ENCODE measurements at places on chromosomes 6 and 20.
A peak's percentile ranks its signal among the peaks of the same experiment; 100 is the strongest.

DNA sequence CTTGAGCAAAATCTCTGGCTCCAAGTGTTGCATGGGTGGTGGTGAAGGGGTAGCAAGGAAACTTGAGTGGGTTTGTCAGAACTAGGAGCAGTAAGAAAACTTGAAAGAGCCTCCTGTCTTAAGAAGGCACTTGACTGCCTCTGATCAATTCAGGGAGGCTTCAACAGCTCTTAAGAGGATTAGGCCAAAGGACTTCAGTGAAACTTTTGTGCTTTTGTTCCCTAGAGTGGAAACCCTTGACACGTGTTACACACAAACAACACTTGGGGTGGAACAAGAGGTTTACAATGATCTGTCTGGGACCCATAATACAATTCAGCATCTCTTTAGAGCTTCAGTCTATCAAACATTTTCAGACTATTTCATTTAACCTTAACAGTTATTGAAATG is 80.1 kb upstream of the ARMC2 start:
- DNase-seq, result no peak

DNA sequence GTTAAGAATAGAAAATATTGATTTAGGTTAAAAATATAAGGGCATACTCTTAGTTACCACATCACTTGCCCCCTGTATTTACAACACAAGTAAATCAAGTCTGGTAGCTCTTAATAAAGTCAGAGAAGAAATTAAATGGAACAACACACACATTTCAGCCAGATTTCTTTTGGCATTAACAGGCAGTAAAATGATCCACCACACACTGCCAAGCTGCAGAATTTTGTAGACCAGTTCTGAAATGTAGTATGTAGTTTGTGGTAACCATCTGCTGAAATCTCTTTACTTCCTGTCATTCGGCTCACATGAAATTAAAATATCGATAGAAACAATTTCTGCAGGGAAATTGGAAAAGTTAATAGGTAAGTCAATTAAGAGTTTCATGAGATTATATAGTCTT is 326.8 kb downstream of the KHDRBS2 start:
- DNase-seq, result no peak

DNA sequence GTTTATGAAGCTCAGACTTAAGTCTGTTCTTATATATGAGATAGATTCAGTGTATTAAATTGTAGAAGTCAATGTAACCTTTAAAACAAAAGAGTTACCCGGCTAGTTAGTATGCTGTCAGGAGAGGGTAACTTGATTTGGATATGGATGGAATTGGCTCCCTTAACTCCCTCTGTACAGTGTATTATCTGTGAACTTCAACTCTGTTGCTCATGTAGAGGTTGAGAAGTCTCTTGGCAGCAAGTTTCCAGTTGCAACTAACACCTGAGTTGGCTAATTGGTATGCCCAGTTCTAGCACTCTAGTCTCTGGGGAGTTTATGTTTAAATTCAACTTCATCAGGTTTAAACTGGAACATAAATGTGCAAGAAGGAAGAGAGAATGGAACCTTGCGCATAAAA is 111.0 kb downstream of the NCOA3 start:
- no peak for DNase-seq

DNA sequence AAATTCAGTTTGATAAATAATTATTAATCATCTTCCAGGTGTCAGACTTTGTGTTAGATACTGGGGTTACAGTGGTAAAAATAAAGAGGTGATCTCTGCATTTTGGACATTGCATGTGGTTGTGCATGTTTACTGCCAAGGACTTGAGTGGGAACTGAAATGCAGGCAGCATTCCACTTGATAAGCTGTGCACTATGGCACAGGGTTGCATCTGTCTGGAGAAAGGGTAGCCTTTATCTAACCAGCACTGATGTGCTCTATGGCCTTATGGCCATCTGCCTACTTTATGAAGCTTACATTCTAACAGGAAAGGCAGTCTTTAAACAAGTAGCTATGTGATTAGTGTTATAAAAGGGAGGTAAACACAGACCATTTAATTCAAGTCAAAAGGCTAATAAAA is 53.0 kb upstream of the MLIP start:
- no peak for DNase-seq

- DNase-seq, result peak; percentile 77
Measured at GRCh38 chr6:33927616-33928015, 123.8 kb upstream of the MLN start.

- DNase-seq, result no peak
Measured at GRCh38 chr6:11211254-11211653, 21.2 kb downstream of the NEDD9 start.

GRCh38 chr20:31951530-31952453 is at the start of gene PDRG1:
Gene PDRG1 (minus strand): TSS chr20:31952046. CDS start chr20:31951961, 85 bp downstream.
- DNase-seq, result peak; percentile 97

DNA sequence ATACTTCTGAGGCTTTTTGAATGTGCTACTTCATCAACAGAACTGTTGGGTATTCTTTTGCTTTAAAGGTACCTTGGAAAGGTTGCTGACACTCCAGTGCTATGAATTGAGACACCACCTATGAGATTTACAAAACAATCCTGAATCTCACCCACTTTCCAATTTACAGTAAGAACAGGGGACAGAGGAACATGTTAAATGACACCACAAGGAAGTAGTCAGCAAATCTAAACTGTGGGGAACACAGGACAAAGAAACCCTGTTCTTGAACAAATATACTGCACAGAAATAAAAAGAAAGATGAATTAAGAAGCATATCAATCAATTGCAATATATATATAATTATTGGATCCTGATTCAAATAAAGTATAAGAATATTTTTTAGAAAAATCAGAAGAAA is 216.7 kb upstream of the ARID1B start:
- DNase-seq, result no peak

DNA sequence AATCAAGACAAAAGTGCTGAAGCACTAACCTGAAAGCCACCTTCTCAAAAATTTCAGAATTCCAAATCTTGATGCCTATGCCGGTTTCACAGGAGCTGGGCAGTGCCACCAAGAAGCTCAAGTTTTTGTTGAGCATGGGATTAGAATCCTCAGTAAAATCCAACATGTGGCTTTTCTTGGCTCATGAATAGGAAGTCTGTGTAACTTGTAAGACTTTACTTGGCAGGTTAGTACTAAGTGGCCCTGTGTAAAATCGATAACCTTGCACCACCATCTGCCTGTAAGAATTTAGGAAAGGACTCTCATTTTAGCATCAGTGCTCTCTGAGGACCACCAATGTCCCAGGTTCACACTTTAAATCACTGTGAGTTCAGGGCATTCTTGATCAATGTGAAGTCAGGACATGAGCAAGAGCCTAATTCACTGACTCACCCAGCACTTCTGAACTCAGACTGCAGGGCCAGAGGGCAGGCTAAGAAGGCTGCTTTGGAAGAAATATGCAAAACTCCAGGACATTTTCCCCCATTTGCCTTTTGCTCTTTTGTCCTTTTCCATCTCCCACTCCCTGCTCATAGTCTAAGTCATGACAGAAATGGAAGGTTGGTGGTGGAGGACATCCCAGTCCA is 113.2 kb downstream of the EDN1 start:
- DNase-seq, result no peak

DNA sequence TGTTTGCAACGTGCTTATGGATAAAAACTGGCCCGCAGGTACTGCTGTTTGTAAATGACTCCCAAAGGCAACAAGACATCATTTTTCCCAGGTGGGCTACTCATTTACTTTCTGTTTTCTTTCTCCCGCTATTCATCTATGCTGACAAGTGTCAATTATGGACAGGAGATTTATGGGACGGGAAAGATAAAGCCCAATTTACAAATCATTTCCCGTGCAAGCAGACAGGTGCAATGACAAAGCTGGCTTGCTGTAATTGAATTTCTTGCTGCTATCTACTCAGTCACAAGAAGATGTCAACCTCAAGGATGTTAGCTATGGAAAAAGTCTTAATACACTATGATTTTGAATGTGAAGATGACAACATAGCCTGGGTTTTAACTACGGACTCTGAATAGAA is 125.5 kb downstream of the EPHA7 start:
- DNase-seq, result no peak

- no peak for DNase-seq
Measured at GRCh38 chr6:137536104-137536773, 42.0 kb upstream of the OLIG3 start.

- DNase-seq, result no peak
Measured at GRCh38 chr20:12252793-12253192, 335.1 kb downstream of the BTBD3 start.

GRCh38 chr6:108380876-108381275 is 86.0 kb downstream of the AFG1L start:
- no peak for DNase-seq

GRCh38 chr20:40262219-40262618 is 426.8 kb downstream of the MAFB start:
- no peak for DNase-seq

GRCh38 chr6:92132457-92132856 is 1286.9 kb downstream of the EPHA7 start:
- DNase-seq, result no peak

DNA sequence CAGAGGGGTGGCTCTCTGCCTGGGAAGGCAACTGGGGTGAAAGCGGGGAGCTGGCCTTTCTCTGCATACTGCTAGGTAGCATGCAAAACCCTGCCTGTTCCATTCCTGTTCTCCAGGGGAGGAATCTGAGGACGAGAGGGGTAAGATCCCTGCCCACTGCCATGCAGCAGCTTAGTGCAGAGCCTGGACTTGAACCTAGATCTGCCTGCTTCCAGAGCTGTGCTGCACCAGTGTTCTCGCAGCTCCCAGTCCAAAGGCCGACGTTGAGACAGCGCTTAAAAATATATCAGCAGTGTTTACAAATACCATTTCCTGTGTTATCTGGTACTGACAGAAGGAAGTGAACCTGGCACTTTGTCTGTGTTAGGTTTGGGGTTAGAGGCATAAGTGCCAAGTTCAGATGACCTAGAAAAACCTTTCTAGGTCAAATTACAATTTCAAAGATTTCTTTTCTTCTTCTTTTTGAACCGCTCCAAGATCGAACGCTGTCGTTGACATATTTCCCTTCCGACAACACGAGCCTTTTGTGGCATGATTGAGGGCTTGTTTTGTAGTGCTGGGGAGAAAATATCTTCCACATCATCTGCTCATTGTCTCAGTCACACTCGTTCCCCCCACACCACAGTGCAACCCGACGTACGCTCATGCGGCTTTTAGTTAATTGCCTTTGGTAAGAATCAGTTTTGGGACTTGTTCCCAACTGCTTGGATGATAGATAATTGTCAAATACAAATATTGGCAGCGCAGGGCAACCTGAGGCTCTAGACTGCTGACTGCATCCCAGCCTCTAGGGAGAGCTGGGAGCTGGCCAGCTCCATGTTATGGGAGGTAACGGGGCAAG is 44.6 kb downstream of the TOX2 start:
- DNase-seq, result no peak

DNA sequence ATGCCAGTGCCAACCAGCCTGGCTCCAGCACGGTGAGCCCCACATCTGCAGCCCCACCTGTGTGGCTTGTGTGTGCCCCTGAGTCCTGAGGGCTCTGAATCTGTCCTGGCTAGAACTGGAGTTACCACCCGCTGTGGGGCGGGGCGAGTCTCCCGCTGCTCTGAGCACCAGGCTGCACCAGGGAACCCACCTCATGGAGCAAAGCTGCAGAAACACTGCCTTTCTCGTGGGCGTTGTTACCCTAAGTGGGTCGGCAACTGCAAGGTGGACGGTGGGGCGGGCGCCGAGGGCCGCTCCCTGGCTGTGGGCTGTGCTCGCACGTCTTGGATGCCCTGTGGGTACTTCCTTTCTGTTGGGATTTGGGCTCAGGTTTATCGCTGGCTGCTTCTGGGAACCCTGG is 12.7 kb upstream of the ZBTB46 start:
- no peak for DNase-seq

DNA sequence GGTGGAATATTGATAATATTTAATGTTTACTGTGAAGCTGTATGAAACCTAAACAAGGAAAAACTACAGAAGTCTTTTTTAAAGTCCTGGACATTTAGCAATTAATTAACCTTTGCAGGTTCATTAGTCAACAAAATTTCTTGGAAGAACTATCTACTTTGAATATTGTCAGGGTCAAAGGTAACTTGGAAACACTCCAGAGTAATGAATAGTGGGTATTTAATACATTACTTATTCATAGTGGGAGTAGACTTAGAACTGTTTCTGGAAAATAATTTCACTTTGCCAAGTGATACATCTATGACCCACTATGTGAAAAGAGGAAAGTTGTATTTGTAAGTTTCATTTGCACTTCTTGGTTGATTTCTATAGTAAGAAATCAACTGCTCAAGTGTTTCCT is 319.1 kb downstream of the TFAP2B start:
- no peak for DNase-seq

GRCh38 chr6:89708316-89708715 is 69.8 kb upstream of the LYRM2 start:
- DNase-seq, result no peak

DNA sequence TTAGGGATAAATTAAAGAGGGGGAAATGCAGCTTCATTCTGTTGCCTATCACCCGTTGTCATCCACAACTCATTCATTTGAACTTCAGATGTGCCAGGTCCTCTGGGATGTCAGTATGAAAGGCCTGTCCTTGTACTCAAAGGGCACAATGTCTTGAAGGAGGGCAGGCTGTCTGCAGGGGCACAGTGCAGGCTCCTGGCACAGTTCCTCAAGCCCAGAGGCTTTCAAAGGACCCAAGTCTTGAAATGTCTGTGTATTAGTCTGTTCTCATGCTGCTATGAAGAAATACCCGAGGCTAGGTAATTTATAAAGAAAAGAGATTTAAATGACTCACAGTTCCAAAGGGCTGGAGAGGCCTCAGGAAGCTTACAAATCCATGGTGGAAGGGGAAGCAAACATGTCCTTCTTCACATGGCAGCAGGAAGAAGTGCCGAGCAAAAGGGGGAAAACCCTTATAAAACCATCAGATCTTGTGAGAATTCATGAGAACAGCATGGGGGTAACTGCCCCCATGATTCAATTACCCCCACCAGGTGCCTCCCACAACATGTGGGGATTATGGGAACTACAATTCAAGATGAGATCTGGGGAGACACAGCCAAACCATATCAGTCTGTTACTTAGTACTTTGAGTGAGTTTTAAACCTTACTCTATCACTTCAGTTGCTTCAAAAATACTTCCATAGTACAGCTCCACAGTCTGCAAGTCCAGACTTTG is 9.4 kb downstream of the SNX9 start:
- DNase-seq, result no peak

DNA sequence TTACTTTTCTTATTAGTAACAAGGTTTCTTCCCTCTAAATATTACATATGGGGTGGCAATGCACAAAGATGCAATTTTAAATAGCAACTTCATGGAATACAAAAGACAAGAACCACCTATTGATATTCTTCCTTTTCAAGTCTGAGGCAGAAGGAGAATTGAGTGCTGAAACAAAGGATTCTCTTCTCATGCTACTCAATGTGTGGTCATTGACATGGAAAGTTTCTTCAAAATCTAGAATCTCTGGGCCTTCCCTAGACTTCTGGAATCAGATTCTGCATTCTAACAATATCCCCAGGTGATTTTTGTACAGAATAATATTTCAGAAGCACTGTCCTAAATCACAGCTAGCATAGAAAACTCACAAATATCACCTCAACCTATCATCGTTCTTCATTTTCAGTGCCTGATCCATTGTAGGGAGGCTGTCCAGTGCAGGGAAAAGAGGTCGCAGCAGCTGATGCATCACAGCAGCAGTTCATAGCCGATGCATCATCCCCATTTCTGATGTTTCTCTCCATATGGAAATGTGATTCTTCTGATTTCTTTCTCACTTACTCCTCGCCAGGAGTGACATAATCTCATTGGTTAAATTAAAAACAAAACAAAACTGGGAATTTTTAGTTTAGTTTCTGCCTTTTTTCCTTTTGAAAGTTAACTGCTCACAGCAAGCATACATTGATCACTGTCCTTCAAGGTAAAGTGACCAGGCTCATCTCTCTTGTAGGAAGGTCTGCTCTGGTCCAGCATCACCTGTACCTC is 139.5 kb upstream of the FAM83B start:
- no peak for DNase-seq

GRCh38 chr6:161453558-161453957 is 179.7 kb upstream of the AGPAT4 start:
- no peak for DNase-seq
